ENCODE measurements at places on chromosomes 6 and 20. TPM values are rescaled to one million over a fixed set of nuclear protein-coding genes. Genes with fewer than 3 reads are reported as not detected.

Gene OPRM1
- not detected for total RNA-seq

Gene GJE1
- total RNA-seq: not detected

Gene EGFL8
- 1.2 TPM for total RNA-seq

Gene MACROD2
- total RNA-seq: 0.56 TPM

Gene SLC17A2
- total RNA-seq: not detected

Gene MOXD1
- 29.5 TPM for total RNA-seq

Gene SPEF1
- 0.12 TPM for total RNA-seq

Gene COL21A1
- total RNA-seq: 28.5 TPM

All from aortic smooth muscle cell (primary cell).